ENCODE measurements at places on chromosomes 11 and 22.

DNA sequence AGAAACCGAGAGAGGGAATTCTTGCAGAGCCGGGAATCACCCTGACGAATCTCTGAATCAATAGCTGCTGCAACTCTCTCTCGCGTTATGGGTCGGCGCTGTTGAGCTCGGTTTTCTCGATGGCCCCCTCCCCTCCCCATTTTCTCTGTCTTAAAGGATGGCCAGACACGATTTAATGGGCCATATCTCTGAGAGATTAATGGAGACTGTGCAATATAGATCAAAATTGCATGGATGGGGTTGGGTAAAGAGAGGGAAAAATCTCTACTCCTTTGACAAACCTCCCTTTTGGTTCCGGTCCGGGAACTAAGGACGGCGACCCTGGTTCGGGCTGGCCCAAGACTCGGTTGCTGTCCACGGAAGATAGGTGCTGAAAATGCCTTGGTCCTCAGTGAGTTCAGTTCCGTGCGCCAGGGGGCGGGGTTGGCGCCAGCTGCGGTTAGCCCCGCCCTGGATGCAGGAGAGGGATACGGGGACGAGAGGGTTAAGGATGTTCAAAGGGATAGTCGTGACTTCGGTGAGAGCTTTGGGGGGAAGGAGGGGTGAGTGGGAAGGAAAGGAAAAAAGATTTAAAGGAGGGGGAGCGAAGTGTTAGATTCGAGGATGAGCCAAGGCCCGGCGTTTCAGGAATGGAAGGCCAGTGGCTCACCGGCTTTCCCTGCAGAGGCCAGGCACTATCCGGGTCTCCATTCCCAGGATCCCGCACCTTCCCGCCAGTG is 103.6 kb upstream of the HSD17B12 start:
- DNase-seq = no peak

GRCh38 chr22:16563555-16564520 is 28.8 kb downstream of the CCT8L2 start:
- DNase-seq = no peak

DNA sequence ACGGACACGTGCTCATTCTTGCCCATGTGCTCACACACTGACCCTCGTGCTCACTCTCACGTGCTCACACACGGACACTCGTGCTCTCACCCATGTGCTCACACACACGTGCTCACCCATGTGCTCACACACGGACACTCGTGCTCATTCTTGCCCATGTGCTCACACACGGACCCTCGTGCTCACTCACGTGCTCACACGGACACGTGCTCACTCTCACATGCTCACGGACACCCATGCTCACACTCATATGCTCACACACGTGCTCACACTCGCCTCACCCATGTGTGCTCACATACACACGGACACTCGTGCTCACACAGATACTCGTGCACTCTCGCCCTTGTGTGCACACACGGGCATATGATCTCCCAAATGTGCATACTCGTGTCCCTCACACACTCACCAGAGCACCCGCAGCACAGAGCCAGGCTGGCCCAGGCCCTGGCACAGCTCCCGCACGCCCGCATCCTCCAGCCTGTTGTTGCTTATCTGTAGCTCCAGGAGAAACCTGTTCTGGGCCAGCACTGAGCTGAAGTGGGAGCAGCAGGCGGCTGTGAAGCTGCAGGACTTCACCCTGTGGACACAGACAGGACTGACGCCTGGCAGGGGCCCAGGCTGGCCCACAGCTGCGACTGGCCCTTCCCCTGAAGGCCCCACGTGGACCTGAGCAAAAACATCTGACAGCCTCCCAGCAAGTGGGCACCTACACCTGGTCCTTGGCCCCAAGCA is 9.3 kb downstream of the RNH1 start:
- no peak for DNase-seq

GRCh38 chr11:65849771-65850216 is 8.2 kb downstream of the CFL1 start:
- DNase-seq = no peak

DNA sequence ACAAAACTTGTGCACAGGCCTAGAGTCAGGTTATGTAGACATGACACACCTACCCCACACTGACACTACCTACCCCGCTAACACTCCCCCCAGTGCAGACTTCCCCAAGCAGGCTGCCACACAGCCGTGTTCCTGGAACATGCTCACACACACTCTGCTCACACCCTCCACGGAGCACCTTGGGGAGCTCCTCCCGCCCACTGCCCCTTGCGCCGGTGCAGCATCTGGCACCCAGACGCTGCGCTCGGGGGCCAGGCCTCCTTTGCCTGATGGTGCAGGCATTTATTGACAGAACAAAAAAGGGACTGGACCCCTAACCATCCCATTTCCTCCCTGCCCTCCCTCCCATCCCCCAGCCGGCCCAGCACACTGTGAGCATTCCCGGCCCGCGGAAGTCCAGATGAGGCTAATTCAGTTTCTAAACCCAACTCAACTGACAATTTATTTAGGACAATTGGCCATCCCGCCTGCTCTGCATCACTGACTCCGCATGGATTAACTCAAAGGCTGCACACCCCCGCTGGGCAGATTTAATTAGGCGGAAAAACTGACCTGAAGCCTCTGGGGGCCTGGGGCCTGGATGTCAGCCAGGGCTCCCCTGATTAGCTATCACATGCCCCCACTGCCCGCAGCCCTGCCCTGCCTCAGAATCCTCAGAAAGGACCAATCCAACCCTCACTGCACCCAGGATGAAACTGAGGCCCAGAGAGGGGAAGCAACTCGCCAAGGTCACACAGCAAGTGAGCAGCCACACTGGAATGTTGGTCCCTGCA is 30.1 kb downstream of the KCNC1 start:
- DNase-seq = no peak

DNA sequence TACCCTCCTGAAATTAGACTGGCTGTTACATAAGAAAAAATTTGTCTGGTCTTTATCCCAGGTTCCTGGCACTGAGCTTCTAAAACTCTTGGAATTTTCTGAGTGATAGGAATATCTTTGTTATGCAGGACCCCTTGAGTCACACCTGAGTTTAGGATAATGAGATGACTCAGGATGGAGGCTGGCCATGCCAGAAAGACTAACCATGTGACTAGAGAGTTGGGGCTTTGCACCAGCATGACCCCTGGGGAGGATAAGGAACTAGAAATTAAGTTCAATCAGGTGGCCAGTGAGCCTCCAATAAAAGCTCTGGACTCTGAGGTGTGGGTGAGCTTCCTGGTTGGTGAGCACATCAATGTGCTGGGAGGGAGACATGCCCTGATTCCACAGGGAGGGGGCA is 88.1 kb downstream of the XRRA1 start:
- DNase-seq = no peak

DNA sequence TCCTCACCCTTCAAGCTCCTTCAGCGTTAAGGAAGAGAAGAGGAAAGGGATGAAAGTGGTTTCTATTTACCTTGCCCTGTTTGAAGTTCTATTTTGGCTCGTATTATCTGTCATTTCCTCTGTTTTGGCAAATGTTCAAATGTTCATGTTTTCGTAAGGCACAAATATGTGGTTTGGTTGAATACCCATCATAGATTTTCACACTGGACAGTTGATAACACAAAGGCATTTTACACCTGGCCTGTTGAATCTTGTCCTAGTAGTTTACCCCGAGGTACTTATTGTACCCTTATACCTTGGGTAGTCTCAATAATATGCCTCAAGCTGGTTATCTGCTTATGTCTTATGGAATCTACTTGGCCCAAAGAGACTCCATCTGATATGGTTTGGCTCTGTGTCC is 706.9 kb downstream of the METTL15 start:
- no peak for DNase-seq

All from NCI-H1417 treated with DMSO at 0.1 percent for 48 hours (cell line).